ENCODE measurements at places on chromosomes 1 and 21. TPM values are rescaled to one million over a fixed set of nuclear protein-coding genes. Genes with fewer than 3 reads are reported as not detected.

The PADI2 gene
- 0.52 TPM for total RNA-seq

The OR2L3 gene
- total RNA-seq, result not detected

The SPRR2B gene
- total RNA-seq, result not detected

The OR2L13 gene
- not detected for total RNA-seq

The OPRD1 gene
- total RNA-seq, result not detected

Data from right atrium auricular region (tissue), 2 donors.